ENCODE measurements at places on chromosomes 13 and 19. TPM values are rescaled to one million over a fixed set of nuclear protein-coding genes. Genes with fewer than 3 reads are reported as not detected.

The CCNA1 gene
- polyA plus RNA-seq, result not detected

The LILRB1 gene
- polyA plus RNA-seq, result not detected

DNA sequence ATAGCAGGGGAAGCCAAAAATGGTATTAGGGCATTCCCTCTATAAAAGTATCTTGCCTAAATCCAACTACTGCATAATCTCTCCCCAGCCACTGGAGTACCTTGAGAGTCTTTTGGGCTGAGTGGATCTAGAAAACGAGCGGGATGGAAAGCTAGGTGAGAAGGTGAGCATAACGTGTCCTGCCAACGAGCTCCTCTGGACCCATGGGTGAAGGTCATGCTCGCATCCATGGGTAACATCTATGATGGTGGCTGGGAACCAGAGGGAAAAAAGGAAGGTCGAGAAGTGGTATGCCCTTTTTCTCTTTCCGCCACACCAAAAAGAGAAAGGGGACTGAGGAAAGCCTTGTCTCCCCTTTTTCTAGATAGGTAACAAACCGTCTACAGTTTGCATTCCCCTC is 63.0 kb downstream of the ZNF208 start:
- H3K4me1 ChIP-seq, result no peaks in the 10 kb centered on the region
- no peak overlapping the region for H3K27ac ChIP-seq
- no peaks in the 10 kb centered on the region for H3K36me3 ChIP-seq
- no peaks in the 10 kb centered on the region for H3K27me3 ChIP-seq

The SLC6A16 gene
- 0.89 TPM for polyA plus RNA-seq

GRCh38 chr13:30382836-30383525 is 39.3 kb upstream of the UBE2L5 start:
- no peaks in the 10 kb centered on the region for H3K27me3 ChIP-seq
- DNase-seq, result no peak
- no peaks in the 10 kb centered on the region for H3K36me3 ChIP-seq
- H3K4me1 ChIP-seq, result 0 out of 2 replicates have a peak, but pooled peaks cover under 1% of the 10 kb centered on the region
- no peak overlapping the region for H3K27ac ChIP-seq

GRCh38 chr19:1213391-1214286 is 8.1 kb downstream of the STK11 start:
- peak; percentile 58 for DNase-seq

The ZNF729 gene
- polyA plus RNA-seq, result not detected
